HepG2 (cell line): ENCODE measurements at places on chromosomes 12 and 14. TPM values are rescaled to one million over a fixed set of nuclear protein-coding genes. Genes with fewer than 3 reads are reported as not detected.

GRCh38 chr14:92617581-92617980, 104.0 kb downstream of the RIN3 start:
- DNase-seq: no peak

DNA sequence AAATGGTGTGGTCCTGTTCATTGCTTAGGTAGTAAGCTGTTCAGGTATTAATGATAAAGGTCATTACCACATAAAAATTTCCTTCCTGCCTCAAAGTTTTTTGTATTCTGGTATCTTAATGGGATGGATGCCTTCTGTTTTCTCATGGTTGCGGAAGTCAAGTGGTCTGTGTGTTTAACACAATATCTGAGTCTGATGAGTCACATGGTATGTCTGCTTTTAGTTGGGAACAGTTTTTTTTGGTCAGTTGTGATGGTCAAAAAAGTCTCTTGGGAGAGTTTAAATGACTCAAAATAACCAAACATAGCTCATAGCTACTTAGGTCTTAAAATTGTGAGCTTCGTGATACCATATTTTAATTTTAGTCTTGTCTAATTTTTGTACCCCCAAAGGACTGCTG, 40.7 kb downstream of the STK38L start:
- no peak for DNase-seq

The CD27 gene
- not detected in 2 replicates for total RNA-seq

The LTBP2 gene
- total RNA-seq: 0.18 and 0.20 TPM in 2 replicates

The PSEN1 gene
- total RNA-seq: 21.8 and 26.6 TPM in 2 replicates

The HOXC11 gene
- not detected in 2 replicates for total RNA-seq

- DNase-seq: no peak
These were observed 36.0 kb downstream of the CPM start for GRCh38 chr12:68896881-68897540.

The TEX52 gene
- 0.17 TPM in 1 of 2 replicates, not detected in the other for total RNA-seq

DNA sequence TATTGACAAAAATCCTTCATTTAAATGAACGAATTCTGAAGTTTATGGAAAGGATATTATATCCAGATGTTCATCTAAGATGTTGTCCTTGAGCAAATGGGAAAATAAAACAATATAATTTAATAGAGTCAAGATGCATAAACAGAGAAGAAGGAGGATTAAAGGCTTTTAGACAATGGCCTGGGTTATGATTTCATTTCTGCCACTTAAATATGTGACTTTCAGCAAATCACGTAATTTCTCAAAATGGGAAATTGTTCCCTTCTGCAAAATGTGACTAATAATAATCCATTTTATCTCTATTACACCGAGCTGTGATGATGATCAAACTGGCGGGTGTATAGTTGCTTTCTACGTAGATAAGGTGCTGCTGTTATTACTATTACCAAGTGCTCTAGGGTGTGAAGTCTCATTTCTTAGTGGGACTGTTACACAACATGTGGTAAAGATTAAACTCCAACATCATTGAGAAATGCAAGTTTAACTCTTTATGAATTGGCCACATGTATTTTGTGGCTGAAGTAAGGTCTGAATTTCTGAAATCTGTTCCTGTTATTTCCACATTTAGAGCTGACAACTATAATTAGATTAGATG, 157.0 kb downstream of the MYRFL start:
- no peak for DNase-seq

DNA sequence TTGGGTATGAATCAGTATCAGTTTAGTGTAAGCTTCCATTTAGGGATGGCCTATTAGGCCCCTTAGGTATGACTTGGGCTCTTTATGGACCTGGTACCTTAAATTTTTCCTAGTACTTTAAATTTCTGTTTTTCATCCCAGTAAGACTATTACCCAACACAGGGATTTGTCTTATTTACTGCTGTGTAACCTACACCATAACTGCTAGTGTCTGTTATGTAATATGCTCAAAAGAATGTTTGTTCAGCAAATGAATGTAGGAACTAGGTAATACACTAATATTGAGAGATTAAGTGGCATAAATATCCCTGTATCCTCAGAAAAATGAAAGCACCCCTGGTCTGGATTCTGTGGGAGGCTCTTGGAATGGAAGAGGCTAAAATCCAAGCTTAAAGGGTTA, 63.7 kb upstream of the YARS2 start:
- no peak for DNase-seq

The KHNYN gene
- total RNA-seq: 72.2 and 75.7 TPM in 2 replicates

The CCDC198 gene
- total RNA-seq: 0.46 and 0.69 TPM in 2 replicates

- DNase-seq: no peak
These were observed 573.0 kb downstream of the FOXG1 start for GRCh38 chr14:29339494-29340172.

The ALX1 gene
- not detected in 2 replicates for total RNA-seq

The B3GNT4 gene
- 0.04 TPM in 1 of 2 replicates, not detected in the other for total RNA-seq

The GRIP1 gene
- total RNA-seq: not detected in 2 replicates

DNA sequence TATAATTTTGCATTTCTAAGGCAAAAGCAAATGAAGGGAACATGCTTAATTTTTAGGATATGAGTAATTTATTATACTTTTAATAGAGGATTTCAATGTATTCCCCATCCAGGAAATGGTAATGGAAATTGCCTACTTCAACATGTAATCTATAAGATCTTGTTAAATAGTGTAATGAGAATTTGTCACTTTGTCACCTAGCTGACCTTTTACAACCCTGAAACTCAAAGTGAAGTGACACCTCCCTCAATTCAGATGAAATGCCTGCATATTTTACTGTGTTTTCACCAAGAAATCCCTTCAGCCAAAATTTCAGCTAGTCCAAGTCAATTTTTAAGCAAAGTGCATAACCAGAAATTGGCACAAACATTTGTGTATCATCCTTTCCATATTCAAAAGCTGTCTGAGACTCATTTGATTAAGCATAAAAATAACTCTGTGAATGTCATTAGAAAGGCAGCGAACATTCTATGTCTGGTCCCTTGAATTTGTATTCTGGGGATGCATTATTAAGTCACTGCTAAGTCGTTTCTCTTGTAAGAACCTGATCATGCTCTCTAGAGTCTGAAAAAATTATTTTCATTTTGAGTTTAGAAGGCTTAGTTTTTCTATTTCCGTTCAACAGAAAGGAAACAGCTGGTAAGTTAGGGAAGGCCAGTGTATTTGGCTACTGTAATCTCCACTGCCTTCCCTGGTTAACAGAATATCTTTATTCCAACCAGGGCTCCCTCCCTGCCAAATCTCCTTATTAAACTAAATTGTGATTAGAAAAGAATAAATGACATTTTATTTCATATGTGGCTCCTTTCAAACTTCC, 100.8 kb downstream of the IGF1 start:
- DNase-seq: no peak

The OR5AU1 gene
- not detected in 2 replicates for total RNA-seq

The GNB3 gene
- 0.17 and 1.3 TPM in 2 replicates for total RNA-seq

DNA sequence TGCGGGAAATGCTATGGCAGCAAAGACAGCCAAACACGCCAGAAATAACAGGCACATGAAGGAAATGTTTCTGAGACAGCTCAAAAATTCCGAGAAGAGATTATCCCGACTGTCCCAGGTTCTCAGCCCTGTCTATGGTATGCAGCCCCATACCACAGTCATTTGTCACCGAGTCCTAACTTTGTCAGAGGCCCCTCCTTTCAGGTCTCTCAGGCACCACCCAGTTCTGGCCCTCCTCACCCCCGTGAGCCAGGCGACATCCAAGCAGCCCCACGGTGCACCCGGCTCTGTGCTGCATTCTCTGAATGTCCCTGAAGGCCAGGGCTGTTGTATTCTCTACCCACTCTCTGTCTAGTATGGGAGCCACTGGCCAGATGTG, 24.0 kb downstream of the SSH1 start:
- no peak for DNase-seq

The CMKLR1 gene
- total RNA-seq: not detected in 2 replicates

- no peak for DNase-seq
These were observed 73.9 kb downstream of the NEDD1 start for GRCh38 chr12:96980991-96981414.

DNA sequence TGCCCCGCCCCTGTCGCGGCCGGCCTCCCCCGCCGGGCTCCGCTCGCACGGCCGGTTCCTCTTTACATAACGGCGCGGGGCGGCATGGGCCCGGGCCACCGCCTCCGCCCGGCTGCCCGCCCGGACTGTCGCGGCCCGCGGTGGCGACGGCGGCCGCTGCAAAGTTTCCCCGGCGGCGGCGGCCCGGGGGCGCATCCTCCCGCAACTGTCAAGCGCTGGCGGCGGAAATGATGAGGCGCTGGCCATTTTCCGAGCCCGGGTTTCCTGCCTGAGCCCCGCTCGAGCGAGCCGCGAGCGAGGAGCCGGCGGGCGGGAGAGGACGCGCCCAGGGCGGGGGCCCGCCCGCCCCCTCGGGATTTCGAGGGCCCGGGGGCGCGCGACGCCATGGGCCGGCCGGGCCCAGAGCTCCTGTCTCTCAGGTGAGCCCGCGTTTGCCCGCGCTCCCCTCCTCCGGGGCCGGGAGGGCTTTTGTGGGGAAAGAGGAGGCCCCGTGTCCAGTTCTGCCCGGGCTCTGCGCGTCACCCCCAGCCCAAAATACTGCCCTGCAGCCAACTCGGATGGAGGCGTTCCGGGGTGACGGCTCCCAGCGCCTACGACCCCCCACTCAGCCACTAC, at the start of gene SH2B3:
TSS of gene SH2B3 (plus strand) at position 65 of the 615 bp plus-strand sequence. CDS start 12,223 bp downstream, outside the sequence.
- DNase-seq: no peak

- no peak for DNase-seq
These were observed 3.0 kb downstream of the ERO1A start for GRCh38 chr14:52692248-52692962.

- DNase-seq: peak; percentile 33
These were observed at the start of gene RNASE1 for GRCh38 chr14:20802341-20803084. RNASE1 (minus strand) TSS chr14:20802844; CDS start chr14:20802068, 776 bp downstream.

DNA sequence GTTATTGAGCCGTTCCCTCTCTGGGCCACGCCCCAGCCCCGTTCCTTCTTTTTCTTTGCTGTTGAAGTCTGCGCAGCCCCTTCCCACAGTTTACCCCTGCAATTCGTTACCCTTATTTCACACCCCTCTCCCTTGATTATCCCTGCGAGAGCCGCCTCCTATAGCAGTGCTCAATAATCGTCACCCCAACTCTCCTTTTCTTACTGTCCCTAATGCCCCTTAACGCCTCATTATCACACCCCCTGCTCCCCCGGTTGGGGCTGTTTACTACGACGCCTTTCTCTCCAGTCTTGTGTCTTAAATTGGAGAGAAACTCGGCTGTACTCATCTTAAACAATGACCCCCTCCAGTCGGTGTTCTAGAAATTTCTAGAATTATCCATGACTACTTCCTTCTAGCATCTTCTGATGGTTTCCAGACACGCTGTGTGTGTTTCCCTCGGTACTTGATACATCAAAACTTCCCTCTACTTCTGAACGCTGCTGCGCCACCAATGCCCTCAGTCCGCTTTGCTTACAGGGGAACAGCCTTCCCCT, 713 bp upstream of the FBXL14 start:
- no peak for DNase-seq

DNA sequence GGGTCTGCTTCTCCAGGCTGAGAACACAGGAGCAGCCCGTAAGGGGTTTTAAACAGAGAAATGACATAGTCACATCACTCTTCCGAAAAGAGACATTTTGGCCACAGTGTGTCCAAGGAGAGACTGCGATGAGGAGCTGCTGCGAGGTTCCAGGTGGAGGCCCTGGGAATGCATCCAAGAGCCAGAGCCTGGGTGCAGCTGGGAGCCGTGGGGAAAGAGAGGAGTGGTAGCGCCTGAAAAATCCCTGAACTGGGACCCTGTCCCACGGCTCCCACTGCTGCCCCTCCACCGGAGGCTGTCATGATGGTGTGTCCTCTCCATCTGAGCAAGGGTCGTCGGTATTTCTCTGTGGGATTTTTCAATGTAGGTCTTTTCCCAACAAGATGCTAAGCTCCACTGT, 146.9 kb downstream of the BCL11B start:
- DNase-seq: no peak
